Progenitor cell of endocrine pancreas (in vitro differentiated cells): ENCODE measurements at places on chromosomes 3 and 15. TPM values are rescaled to one million over a fixed set of nuclear protein-coding genes. Genes with fewer than 3 reads are reported as not detected.

DNA sequence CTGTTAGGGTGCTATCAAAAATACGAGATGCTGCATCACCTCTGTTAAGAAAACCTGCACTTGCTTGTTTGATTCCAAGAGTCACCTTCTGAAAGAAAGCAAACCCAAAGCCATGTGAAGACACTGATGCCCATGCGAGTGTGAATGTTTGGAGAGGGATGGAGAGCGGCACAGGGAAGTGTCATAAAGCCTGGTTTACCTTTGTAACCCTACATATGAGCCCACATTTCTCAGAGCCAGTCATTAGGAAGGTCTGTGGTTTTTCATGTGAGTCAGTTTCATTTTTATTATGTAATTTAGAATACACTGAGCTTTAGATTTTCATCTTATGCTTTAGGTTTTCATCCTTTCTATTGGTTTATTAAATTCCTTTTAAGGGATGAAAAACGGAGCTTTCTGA is 896.8 kb downstream of the ROBO1 start:
- DNase-seq, result no peak

Gene NPAP1
- total RNA-seq, result 0.65 and 0.67 TPM in 2 replicates

- DNase-seq, result no peak
These were observed 209.5 kb downstream of the PLOD2 start for GRCh38 chr3:145951441-145951840.

DNA sequence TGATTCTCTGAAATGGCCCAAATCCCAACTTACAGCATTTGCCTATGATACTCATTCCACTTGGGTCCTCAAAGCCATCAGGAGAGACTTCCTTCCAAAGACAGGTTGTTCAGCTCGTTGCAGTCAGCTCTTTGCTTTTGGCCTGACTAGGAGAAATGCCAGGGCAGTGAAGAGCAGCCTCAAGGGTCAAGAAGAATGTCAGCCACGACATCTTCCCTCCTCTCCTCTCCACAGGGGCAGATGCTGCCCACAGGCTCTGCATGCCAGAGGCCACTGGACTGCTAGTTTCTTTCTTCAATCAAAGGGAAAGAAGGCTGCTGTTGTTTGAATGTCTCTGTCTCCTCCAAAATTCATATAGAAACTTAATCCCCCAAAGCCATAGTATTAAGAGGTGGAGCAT is 201.7 kb upstream of the PFN2 start:
- DNase-seq, result no peak

DNA sequence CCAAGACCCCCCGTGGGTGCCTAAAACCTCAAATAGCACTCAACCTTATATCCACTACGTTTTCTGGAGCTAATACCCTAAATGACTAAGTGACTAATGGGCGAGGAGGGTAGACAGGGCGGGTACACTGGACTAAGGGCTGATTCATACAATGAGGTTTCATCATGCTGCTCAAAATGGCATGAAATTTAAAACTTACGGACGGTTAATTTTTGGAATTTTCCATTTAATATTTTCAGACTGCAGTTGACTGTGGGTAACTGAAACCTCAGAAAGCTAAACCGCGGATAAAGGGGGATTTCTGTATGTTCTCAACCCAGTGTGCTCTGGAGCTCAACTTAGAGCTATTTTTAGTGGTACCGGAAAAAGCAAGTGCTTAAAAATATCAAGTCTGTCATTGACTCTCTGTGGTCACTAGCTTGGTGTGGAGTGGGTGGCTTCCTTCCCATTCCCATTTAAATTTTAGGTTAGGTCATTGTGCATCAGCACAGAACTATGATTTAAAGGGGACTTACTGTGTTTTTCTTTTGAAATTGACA is 72.9 kb downstream of the LRRC28 start:
- DNase-seq, result no peak
